Left ventricle myocardium inferior (tissue), 1 donor: ENCODE measurements at places on chromosomes 1 and 21. TPM values are rescaled to one million over a fixed set of nuclear protein-coding genes. Genes with fewer than 3 reads are reported as not detected.

- DNase-seq: no peak
These were observed 631.9 kb upstream of the PKN2 start for GRCh38 chr1:88052167-88052566.

KRTAP21-2 gene
- total RNA-seq: not detected

GRCh38 chr1:39387452-39387851 lies 104.0 kb upstream of the BMP8A start:
- DNase-seq: no peak

DNA sequence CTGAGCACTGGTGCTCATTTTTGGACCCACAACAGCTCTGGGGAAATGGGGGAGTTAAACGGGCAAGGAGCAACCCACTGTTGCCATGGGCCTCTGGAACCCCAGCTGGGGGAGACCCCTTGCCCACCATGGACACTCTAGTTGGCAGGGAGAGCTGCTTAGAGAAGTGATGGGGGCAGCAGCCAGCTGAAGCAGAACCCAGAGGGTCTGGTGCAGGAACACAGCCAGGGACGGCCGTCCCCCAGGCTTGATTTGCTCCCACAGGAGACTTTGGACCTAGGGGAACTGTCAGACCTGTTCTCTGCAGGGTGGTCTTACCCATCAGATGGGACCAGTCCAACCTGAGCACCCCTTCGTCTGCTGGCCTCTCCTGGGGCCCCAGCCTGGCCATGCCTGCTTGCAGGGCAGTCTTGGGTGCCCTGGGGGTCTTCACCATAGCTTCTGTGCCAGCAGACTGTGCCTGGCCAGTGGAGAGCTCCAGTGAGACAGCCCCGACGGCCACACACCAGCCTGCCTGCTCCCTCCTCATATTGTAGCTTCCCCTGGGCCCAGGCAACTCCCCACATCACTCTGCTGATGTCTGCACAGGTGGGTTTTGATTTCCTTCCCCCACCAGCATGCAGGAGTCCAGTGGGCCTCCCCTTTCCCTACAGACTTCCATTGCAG lies 11.3 kb downstream of the SPATC1L start:
- no peak for DNase-seq

- DNase-seq: no peak
These were observed 1.3 kb downstream of the ST6GALNAC3 start for GRCh38 chr1:76075877-76076276.

GRCh38 chr1:67753776-67754525 lies 69.0 kb downstream of the GADD45A start:
- DNase-seq: no peak

PCBP3 gene
- 2.9 TPM for total RNA-seq

- DNase-seq: no peak
These were observed 144.1 kb upstream of the ADAMTS5 start for GRCh38 chr21:27110956-27111355.

DNA sequence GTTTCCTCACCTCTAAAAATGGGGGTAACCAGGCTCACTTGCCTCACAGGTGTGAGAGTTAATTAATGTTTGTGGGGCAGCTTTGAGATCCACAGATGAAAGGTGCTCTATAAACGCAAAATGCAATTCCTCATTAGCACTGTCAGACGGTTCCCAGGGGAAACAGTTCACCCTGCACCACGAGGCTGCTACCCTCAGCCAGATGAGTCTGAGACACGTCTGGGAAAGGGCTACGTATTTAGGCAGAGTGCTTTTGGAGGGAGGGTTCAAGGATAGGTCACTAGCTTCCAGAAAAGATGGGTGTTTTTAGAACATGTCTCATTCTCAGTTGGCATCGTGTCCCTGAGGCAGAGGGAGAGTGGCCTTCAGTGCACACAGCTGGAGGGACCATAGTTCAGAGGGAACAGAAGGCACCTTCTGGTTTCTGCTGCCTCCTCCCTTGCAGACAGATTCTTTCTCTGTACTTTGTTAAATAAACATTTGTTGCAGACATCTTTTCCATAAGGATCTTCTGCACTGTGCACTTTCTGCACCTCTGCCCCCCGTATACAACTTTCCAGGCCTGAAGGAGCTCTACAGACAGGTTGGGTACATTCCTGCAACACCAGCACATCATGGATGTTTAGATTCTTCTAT lies 139.9 kb downstream of the CLIC6 start:
- DNase-seq: no peak

- DNase-seq: no peak
These were observed 12.9 kb upstream of the TTF2 start for GRCh38 chr1:117047271-117047670.

DNA sequence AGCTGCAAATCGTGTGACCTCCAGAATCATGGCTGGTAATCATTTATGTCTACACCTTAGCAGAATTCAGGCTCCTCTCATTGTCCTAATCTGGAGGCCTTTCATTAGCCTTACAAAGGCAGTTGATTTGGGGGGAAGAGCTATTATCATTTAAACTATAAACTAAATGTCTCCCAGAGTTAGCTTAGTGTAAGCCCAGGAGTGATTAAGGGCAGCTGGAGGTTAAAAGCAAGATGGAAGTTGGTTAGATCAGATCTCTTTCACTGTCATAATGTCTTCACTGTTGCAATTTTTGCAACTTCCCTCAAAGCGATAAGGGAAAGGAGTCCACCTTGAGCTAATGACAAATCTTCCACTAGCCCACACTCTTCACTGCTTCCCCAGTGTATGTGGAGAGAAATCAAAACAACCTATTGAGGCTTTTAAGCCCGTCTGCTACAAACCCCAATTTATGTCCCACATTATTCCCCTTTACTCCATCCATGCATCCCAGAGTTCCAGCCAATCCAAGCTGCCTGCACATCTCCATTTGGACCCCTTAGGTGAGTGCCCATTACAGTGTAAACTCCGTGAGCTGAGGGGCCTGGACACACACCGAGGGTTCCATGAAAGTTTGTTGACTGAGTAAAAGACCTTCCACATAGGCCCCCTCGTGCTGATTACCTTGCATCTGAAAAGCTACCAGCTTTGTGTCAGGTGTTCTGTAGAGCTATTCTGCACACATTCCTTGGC lies 61.5 kb upstream of the KLHDC7A start:
- no peak for DNase-seq
